A549 treated with AZD2906 at 1 μM for 4 hours (cell line): ENCODE measurements at places on chromosomes 5 and 9. TPM values are rescaled to one million over a fixed set of nuclear protein-coding genes. Genes with fewer than 3 reads are reported as not detected.

SECISBP2 gene
- 17.3 to 21.5 TPM (median 18.8 TPM) in 5 replicates for total RNA-seq

IFNA2 gene
- not detected in 5 replicates for total RNA-seq

TXNDC8 gene
- not detected in 5 replicates for total RNA-seq

RALGDS gene
- 23.5 to 31.1 TPM (median 29.2 TPM) in 5 replicates for total RNA-seq

GRXCR2 gene
- total RNA-seq, result not detected in 5 replicates

GRM6 gene
- total RNA-seq, result not detected in 5 replicates

INSL4 gene
- total RNA-seq, result 14.4 to 17.2 TPM (median 16.2 TPM) in 5 replicates

PCDHB16 gene
- 0.02 to 0.13 TPM (median 0.06 TPM) in 5 replicates for total RNA-seq

PTPRD gene
- total RNA-seq, result 0.13 to 0.49 TPM (median 0.26 TPM) in 5 replicates
